Upper lobe of right lung (tissue), 1 donor: ENCODE measurements at places on chromosomes 3 and 15.

DNA sequence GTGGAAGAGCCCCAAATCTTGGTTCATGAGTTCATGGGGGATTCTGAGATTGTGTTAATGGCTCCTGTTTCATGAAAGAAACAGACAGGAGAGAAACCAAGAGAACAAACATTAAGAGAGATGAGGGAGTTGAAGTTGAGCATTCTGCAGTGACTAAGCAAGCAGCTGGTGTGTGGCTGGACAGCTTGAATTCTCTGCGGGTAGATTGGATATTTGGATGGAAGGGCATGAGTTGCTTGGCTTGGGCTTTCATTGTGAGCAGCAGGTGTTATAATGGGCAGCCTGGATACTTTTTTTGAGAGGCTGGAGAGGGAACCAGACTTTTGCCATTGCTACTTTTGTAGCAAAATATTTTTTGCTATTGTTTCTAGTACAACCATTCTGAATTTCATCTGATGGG lies 346.8 kb upstream of the SATB1 start:
- no peak for DNase-seq

DNA sequence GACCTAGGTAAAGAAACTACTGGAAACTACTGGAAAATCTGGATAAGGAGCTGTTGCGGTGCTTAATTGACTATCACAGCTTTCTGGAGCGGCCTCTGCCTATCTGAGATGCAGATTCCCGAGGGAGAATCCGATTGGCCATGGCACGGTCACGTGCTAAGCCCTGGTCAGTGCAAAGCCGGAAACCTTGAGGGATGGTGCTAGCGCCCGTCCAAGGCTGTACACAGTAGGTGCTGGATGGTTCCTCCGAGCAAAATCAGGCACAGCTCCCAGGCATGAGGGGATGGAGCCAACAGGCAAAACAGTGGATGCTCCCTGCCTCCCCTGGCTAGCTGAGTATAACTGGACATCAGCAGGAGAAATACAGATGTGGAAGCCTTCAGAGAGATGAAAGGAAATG lies 238.7 kb upstream of the HES1 start:
- no peak for DNase-seq

DNA sequence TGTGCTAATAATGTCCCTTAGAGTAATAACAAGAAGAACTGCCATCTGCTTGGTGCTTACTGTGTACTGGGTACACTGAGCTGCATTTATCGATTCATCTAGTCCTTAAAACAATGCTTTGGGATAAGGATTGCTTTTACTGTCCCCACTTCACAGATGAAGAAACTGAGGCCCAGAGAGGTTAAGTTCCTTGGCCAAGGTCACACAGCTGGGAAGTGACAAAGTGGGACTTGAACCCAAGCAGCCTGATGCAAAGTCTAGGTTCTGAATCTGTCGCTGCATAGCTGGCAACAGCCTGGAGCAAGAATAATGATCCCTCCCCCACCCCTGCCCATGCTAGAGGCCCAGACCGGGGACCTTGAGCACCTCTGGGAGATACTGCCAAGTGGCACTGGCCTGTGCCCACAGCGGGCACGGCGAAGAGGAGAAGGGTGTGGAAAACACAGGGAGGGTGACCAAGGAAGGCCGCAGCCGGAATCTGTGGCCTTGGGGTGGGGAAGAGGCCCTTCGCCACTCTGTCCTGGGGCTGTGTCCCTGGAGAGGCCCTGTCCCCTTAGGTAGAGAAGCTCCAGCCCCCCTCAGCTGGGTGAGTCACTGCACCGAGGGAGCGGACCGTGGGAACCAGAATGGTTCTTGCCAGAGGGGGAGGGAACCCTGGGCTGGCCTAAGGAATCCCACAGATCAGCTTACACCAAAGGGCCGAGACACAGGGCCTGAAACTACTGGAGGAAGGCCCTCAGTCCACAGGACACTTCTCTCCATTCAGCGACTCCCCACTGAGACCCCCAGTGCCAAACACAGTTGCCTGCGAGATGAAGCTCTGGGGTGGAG lies 3.5 kb downstream of the PLXND1 start:
- DNase-seq, result peak; percentile 82

DNA sequence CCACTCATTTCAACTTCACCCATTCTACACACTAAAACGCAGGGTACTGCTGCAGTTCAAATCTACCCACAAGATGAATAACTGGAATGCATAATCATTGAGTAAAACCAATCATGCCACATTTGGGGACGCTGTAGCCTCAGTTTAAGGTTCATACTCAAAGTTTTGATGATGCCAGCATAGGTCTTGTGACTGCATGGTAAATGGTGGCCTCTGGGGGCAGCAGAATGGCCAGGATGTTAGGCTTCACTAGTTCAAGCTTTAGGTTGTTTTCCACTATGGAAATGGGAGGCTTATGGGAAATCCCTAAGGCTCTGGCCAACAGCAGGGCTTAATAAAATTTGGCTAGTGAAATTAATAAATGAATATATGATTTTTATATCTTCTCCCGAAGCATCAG lies 104.3 kb upstream of the TSC22D2 start:
- DNase-seq, result no peak

GRCh38 chr15:75809986-75810750 lies 33.1 kb upstream of the UBE2Q2 start:
- no peak for DNase-seq

- DNase-seq, result no peak
These were observed 705.1 kb upstream of the GRM7 start for GRCh38 chr3:6155650-6156338.

- DNase-seq, result no peak
These were observed 223.9 kb upstream of the TPM1 start for GRCh38 chr15:62818691-62819090.

GRCh38 chr3:33875680-33876079 lies 77.2 kb downstream of the PDCD6IP start:
- DNase-seq, result no peak

- DNase-seq, result peak; percentile 47
These were observed 234.4 kb downstream of the XXYLT1 start for GRCh38 chr3:195036574-195036973.

DNA sequence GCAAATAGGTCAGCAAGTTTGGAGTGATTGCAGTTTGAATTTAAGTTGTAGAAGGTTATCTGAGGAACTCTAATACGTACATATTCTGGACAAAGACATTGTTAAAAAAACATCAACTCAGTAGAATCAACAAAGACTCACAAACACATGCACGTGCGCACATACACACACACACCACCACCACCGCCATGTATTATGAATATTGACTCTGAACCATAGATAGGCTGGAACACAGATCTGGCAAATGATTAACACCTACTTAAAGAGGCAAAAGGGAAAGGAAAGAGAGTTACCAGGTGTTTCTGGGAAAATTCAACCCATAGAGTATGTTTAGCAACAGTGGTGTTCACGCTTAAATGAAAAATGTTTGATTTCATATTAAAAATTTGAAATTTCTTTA lies 334.2 kb upstream of the ALCAM start:
- no peak for DNase-seq

- no peak for DNase-seq
These were observed 308.3 kb downstream of the LRTM1 start for GRCh38 chr3:54619531-54619930.

DNA sequence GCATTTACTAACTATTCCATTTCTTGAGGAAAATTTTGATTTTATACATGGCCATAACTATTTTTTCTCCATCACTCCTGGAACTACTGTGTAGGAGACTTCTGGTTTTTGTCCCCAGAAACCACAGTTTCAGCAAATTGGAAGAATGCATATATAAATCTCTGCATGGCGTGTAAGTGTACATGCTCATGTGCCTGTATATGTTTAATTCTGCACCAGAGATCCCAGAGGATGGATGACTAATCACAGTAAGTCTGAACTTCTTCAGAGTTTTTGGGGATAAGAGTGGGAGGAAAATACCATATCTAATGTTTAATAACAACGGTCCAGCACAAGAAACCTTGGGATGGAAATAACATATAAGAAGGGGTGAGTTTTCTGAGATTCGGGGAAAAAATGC lies 10.9 kb upstream of the COL6A6 start:
- no peak for DNase-seq

- no peak for DNase-seq
These were observed 156.9 kb downstream of the ZNF621 start for GRCh38 chr3:40681658-40682055.

DNA sequence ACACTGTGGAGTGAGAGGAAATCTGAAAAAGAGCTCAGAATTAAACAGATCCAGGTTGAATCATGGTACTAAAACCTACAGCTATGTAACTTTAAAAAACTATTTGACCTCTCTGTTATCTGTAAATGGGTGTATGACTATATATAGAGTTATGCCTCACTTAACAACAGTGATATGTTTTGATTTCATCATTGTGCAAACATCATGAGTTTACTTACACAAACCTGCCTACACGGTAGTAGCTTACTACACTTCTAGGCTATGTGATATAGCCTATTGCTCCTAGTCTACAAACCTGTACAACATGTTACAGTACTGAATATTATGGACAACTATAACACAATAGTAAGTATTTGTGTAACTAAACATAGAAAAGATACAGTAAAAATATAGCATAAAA lies 191.6 kb upstream of the MEIS2 start:
- DNase-seq, result no peak

DNA sequence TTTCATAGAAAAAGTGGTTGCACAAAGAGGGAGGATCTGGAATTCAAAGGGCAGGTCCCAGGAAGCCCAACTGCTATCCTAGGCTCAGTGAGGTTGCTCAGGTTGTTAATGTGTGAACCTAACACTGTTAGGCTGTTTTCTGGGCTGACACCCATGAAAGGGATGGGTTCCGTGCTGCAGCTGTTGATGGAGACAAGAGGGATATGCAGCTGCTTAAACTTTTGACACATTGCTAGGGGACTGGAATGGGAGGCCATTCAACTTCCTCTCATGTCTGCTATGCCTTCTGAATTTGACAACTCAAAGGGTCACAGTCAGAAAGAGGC lies 198.0 kb upstream of the NR2E3 start:
- no peak for DNase-seq

DNA sequence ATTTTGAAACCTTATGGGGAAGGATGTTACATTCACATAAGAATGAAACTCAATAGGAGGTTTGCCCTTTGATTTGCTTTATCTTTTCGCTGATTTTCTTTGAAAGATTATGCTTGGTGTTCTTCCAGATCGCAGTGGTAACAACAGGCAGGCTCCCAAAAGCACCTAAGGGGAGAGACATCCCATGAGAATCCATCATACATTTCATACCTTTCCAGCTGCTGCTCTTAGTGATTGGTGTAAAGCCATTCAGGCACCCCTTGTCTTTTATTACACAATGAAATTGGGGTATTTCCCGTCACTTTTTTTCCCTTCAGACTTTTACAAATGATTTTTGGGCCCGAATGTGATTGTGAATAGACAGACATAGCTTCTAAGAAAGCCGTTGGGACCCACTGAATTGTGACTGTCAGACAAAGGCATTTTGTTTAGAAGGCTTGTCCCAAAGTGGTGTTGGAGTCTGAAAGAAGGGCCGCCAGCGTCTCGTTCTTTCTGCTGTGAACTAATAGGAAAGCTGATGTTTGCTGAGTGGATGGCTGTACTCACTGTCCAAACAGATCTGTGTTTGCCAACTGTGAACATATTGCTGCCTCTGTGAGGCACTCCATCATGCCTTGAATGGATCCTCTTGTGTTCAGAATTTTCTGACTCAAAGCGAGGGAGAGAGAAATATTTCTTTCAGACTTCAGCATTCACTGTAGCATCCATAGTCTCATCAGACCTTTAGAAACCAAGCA lies 164.3 kb downstream of the FNDC3B start:
- DNase-seq, result no peak

- no peak for DNase-seq
These were observed 118.1 kb upstream of the LSAMP start for GRCh38 chr3:116563351-116563750.

DNA sequence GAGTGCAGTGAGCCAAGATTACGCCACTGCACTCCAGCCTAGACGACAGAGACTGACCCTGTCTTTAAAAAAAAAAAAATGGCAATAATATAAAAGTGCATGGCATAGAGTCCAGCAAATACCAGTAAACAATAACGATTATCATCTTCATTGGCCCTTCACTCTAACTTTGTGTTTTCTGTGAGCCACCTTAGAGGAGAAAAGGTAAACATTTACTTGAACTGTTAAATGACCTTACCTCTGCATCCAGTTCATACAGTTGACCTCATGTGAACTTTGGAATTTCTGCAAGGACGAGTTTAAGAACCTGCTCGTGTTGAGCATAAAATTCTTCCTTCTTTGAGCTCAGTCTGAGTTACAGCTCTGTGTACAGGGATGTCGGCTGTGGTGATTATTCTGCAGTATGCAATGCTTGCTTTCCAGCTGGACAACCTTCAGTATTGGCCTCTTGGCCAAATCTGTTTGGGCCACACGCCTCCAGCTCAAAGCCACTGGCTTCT lies 56.6 kb downstream of the RLBP1 start:
- no peak for DNase-seq

- no peak for DNase-seq
These were observed 168.0 kb downstream of the SHOX2 start for GRCh38 chr3:157938154-157938779.

- DNase-seq, result no peak
These were observed 81.8 kb downstream of the WWTR1 start for GRCh38 chr3:149575961-149576564.

- no peak for DNase-seq
These were observed 20.6 kb upstream of the TRANK1 start for GRCh38 chr3:36965440-36965839.

DNA sequence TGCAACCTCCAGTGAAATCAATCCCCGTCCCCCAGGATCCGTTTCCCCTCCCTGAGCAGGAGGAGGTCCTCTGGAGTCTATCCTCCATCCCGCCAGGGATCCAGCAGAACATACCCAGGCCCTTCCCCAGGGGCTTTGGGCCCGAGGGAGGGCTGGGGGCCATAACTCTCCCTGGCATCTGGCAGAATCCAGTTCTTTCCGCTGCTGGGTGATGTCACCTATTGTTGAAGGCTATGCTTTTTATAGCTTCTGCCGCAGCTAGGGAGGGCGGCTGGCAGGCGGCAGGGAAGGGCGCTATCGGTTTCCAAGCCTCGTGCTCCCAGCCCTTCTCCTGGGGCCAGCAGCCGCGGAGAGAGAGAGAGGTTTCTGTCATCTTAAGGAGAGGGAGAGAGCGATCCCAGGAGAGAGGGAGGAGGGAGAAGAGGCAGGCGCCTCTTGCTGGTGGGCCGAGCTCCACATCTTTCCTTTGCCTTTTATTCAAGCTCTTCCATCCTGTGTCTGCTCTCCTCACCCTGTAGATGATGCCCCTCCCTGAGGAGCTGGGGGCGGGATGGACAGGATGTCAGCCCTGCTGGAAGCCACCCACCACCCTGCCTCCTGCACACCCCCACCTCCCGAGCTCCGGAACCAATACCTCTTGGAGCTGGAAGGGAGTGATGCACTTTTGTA lies 120.1 kb downstream of the ANP32A start:
- no peak for DNase-seq

DNA sequence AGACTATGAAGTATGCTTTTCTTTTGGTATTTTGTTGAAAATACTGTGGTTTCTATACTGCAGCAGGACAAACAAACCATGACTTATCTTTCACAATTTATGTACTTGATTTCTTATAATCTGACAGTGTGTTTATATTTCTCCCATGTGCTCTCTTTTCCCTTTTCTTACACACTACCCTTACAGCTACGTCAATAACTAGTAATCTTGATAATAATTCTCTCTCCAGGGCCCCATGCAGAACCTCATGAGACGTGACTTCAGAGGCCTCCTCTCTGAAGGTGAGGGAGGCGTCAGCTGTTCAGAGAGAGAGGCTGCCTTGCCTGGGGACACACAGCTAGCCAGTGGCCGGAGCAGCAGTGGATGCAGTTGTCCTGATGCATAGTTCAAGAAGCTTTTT lies 35.9 kb downstream of the KY start:
- no peak for DNase-seq

- no peak for DNase-seq
These were observed 572.5 kb downstream of the SQOR start for GRCh38 chr15:46207341-46207740.
